Stimulated activated effector memory CD8-positive, alpha-beta T cell treated with anti-CD3 and anti-CD28 coated beads, Interleukin-12 subunit alpha, Interleukin-12 subunit beta, amount 100 ng/mL, for 72 hours (primary cell): ENCODE measurements at places on chromosomes 2 and 18.
A peak's percentile ranks its signal among the peaks of the same experiment; 100 is the strongest.

DNA sequence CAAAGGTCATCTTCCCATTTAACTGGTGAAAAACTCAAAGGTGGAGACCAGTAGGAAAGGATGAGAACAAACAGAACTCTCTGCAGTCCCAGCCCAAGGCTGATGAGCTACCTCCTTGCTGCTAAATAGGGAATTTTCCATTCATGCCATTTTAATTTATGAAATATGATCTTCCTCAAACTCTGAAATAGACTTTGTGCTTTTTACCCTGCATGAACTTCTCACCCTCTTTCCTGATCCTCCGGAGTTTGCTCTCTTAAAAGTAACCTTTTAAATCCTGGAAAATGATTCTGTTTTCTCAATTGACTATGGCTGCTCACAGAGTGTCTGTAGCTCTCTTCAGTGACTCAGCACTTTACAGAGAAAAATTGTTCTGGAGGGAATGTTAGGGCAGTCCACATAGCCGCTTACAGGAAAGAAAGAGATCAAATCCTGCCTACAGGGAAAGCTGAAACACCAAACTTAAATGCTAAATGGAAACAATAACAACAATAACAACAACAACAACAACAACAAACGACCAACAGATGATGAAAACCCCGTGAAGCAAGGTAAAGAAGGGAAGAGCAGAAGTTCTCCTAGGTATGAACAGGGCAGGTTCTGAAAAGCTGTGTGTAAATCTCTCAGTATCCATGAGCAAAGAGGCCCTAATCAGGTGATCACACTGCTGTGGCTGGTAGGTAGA lies 79.8 kb upstream of the SESTD1 start:
- DNase-seq, result no peak

GRCh38 chr2:198641161-198641560 lies 816.6 kb downstream of the SATB2 start:
- DNase-seq, result no peak

- no peak for DNase-seq
Measured at GRCh38 chr2:212677466-212677865, 138.9 kb upstream of the ERBB4 start.

DNA sequence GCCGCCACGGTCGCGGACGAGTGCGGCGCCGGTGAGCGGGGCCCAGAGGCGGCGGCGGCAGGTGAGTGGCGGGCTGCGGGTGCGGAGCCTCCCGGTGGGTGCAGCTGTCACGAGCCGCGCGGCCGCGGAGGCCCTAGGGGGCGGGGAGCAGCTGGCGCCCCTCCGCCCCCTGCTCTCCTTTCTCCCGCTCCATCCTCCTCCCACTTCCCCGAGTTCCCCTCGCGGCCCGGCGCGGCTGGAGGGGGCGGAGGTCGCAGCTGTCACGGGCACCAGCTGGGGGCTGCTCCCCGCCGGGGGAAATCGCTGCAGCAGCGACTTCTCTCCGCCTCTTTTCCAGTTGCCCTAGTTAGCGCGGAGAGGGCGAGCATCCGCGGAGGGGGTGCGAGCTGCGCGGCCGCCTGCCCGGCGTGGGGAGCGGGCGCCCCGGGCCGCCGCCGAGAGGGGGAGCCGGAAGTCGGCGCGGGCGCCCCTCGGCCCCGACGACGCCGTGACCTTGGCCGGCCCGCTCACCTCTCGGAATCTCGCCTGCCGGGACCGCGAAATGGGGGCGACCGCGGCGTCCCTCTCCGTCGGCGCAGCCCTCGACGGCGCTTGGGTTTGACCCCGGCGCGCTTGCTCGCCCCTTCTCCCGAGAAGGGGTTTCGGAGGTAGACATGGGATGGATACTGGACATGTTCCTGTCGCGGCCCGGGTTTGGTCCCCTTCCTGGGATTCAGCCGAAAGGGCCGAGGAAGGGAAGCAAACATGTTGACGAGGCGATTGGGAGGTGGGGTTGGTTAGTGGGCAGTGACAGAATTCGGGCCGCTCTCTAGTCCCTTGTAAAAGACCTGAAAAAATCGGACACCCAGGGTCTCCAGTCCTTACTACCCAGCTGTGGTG lies 727 bp downstream of the NCOA1 start:
- peak; percentile 82 for DNase-seq

DNA sequence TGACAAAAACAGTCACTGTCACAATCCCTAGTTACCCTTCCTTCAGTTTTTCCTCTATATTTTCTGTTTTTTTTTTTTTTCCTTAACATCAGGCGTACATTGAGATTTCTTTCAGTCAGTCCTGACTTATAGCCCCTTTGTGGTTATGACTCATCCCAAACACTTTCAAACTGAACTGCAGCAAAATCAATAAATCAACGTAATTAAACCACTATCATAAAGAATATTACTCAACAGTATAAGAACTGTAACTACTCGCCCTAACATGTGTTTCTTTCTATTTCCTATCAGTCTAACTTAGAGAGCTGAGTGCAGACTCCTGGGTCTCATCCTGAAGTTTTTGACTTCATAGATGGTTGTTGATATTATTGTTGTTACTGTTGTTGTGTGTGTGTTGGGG lies 523.5 kb downstream of the LRRTM4 start:
- DNase-seq, result no peak

DNA sequence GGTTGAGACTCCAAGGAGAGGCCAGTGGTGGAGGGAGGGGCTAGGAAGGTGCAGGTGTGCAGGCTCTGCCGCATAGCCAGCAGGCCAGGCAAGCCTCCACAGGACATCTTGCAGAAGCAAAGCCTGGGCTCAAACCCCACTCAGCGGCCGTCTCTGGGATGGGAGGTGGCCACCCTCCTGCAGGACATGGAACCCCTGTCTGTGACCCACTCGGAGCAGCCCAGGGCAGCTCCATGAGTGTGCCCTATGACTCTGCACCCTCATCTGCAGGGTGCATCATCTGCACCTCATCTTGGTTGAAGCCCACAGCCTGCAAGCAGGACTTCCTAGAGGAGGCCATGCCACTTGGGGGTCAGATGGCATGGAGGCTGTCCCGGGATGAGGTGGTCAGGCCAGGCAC lies 46.3 kb downstream of the GPC1 start:
- DNase-seq, result no peak

GRCh38 chr2:187408926-187409325 lies 39.1 kb downstream of the CALCRL start:
- DNase-seq, result no peak

DNA sequence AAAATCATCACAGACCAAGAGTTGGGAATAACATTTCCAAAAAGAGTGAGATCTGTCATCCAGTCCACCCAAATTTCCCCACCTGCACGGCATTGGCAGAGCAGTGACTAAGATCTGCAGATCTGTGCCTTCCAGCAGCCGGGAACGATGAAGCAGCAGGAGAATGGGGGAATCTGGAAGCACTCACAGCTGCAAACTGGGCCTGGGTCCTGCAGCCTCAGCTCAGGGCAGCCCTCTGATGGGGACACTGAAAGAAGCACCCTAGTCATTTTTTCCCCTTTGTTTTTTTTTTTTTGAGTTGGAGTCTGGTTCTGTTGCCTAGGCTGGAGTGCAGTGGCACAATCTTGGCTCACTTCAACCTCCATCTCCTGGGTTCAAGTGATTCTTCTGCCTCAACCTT lies 4.4 kb upstream of the SAG start:
- no peak for DNase-seq

- DNase-seq, result no peak
Measured at GRCh38 chr2:28855977-28856376, 14.1 kb downstream of the TRMT61B start.

GRCh38 chr2:202249521-202250253 lies 11.3 kb upstream of the SUMO1 start:
- DNase-seq, result no peak

DNA sequence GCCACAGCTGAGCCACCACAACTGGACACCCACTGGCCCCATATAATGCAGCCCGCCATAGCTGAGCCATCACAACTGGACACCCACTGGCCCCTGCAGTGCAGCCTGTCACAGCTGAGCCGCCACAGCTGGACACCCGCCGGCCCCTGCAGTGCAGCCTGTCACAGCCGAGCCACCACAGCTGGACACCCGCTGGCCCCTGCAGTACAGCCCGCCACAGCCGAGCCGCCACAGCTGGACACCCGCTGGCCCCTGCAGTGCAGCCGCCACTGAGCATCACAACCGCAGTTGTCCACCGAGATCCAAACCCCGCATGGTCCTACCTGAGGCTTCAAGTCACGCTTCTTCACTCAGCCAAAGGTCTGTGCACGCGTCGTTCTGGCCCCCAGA lies 134.2 kb downstream of the PXDN start:
- no peak for DNase-seq

DNA sequence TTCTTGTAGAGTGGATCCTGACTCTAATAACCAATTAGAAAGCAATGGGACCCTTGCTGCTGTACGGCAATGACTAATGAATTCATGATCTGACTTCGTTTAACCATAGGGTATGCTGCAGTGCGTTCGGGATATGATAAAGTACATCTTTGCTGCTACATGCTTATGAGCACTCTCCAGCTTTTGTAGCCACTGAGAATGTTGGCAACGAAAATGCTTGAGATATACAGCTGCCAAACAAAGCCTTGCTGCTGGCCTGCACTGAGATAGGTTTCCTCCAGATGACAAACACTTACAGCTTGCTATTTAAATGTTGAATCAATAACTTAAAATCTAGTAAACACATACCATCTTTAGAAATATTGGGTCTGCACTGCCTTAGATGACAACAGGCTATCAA lies 372.4 kb upstream of the SLC8A1 start:
- no peak for DNase-seq

DNA sequence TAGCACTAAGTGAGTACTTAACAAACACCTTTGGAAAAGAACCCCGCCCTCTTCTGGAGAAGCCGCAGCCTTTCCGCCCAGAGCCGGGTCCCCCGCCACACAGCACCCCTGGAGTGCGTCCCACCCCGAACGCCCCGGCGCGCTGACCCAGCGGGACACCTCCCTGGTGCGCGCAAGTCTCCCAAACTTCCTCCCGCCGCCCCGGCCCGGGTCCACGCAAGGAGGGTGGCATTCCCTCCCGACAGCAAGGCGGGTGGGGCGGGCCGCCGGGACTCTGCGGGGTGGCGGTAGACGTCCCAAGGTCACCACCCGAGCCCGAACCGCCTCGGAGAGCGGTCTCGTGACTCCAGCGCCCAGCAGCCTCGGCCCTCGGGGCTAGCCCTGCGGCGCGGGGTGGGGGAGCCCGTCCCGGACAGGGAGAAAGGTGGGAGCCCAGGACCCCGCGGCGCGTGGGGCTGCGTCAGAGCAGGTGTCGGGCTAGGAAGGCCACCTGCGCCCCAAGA lies 598 bp downstream of the CCDC93 start:
- peak; percentile 70 for DNase-seq

- no peak for DNase-seq
Measured at GRCh38 chr2:171723716-171724683, 36.7 kb downstream of the DYNC1I2 start.

- DNase-seq, result no peak
Measured at GRCh38 chr18:27789406-27789805, 387.5 kb downstream of the CDH2 start.

DNA sequence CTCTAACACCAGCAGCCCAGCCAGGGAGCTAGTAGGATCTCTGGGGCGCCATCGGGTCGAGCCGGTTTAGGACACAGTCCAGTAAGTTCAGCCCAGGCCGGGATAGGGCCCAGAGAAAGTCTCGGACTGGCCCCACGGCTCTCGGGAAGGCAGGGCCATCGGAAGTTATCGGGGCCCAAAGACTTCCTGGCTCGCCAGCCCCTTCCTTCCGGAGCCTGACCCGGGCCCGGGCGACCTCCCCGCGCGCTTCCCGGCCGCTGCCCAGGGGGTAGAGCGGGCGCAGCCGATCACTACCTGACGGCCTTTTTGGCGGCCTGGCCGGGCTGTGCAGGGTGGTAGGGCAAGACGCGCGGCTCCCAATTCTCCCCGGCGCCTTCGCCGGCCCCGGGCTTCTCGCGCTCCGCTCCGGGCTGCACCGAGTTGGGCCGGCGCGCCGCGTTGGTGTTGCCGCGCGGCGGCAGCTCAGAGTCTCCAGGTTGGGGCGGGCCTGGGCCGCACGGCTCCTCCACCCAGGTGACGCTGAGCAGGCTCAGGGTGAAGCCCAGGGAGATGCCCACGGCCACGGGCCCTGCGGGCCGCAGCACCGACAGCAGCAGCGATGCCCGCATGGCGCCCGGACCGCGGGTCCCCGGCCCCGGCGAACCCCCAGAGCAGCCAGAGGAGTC lies 546 bp downstream of the CHPF start:
- peak; percentile 59 for DNase-seq

DNA sequence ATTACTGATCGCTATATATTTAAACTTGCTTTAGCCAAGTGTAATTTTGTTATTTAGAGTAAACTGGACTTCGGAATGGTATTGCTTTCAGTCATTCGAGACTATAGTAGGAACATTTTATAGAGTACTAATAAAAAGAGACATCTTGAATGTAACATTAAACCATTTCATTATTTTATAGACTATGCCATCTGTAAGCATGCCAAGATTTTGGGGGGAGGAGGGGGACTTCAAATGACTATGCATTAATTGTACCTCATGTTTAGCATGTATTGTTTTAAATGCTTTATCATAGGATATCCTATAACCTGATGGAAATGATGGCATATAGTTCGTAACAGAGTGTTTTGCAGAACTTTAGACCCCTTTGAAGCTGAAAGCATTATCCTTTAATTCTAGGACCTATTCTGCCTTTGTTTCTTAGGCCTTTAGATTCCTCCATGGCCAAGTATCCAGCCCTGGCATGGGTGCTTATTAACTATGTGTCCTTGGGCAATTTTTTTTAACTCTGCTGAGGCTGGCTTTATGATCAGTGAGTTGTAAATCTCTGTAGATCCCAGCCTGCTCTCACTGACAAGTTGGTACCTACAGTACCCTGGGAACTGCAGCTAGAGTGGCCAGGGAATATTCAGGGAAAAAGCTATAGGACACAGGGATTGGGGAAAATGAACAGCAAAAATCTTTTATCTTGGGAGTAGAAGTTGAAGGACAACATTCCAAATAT lies 93.4 kb downstream of the PARD3B start:
- no peak for DNase-seq

GRCh38 chr2:192017844-192018243 lies 171.0 kb upstream of the CAVIN2 start:
- no peak for DNase-seq

- no peak for DNase-seq
Measured at GRCh38 chr2:235054475-235054874, 102.7 kb downstream of the SH3BP4 start.

GRCh38 chr2:219405451-219405850 lies 12.7 kb upstream of the DES start:
- DNase-seq, result no peak

- DNase-seq, result peak; percentile 36
Measured at GRCh38 chr2:239606741-239607516, 206.1 kb upstream of the HDAC4 start.

GRCh38 chr2:189116087-189116486 lies 63.5 kb downstream of the COL5A2 start:
- DNase-seq, result no peak
